Esophagus squamous epithelium (tissue), 5 donors: ENCODE measurements at places on chromosomes 2 and 18.

GRCh38 chr18:415047-415446, 85.5 kb downstream of the COLEC12 start:
- no peak overlapping the region for H3K27ac ChIP-seq
- no peaks in the 10 kb centered on the region for H3K27me3 ChIP-seq
- no peaks in the 10 kb centered on the region for H3K36me3 ChIP-seq
- H3K4me1 ChIP-seq: no peaks in the 10 kb centered on the region
- no peak overlapping the region for H3K4me3 ChIP-seq

GRCh38 chr18:9066817-9067306, 35.6 kb upstream of the NDUFV2 start:
- no peaks in the 10 kb centered on the region for H3K27me3 ChIP-seq
- no peak for DNase-seq
- no peak overlapping the region for H3K4me3 ChIP-seq
- no peaks in the 10 kb centered on the region for H3K36me3 ChIP-seq
- no peak overlapping the region for H3K27ac ChIP-seq

- H3K4me1 ChIP-seq: peaks cover 32% of the 10 kb centered on the region
- no peak overlapping the region for H3K4me3 ChIP-seq
- H3K36me3 ChIP-seq: no peaks in the 10 kb centered on the region
- no peak overlapping the region for H3K27ac ChIP-seq
These were observed 39.8 kb downstream of the EFEMP1 start for GRCh38 chr2:55883829-55884228.

- no peak overlapping the region for H3K27ac ChIP-seq
- peaks cover 30% of the 10 kb centered on the region for H3K27me3 ChIP-seq
- DNase-seq: no peak
- no peak overlapping the region for H3K4me3 ChIP-seq
- peaks cover 20% of the 10 kb centered on the region for H3K4me1 ChIP-seq
- no peaks in the 10 kb centered on the region for H3K36me3 ChIP-seq
These were observed 2.8 kb upstream of the KLHL14 start for GRCh38 chr18:32775628-32776027.

DNA sequence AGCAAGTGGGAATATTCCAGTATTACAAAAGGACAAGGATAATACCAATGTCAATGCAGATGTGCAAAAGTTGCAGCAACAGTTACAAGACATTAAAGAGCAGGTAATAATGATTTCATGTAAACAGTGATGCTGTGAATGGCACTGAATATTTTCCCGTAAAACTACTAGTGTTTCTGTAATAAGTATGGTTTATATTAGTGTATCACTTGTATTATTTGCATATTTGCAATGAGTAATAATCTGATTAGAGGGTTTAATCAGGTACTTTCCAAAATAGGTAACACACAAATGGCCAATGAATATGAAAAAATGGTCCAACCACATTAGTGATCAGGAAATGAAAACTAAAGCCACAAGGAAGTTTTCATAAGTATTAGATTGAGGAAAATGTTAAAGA, 118.0 kb downstream of the MIB1 start:
- H3K27me3 ChIP-seq: no peaks in the 10 kb centered on the region
- no peaks in the 10 kb centered on the region for H3K36me3 ChIP-seq
- DNase-seq: no peak
- H3K4me3 ChIP-seq: no peak overlapping the region

DNA sequence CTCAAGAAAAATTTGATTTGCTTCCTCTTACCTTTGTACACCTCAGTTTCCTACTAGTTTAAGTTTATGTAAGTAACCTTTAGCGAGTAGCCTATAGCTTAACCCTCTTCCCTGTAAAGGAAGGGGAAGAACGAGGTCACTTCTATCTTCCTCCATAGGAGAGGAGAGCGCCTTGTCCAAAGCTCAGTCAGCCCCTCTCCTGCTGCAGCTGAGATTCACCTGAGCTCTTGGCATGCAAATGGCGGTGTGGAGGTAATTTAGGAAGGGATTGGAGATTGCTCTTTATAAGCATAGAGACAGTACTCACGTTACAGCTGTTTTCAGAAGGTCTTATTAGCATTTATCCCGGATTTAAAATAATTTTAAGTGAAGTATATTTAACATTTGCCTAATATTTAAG, 27.8 kb upstream of the SERPINB12 start:
- no peak overlapping the region for H3K27ac ChIP-seq
- no peaks in the 10 kb centered on the region for H3K36me3 ChIP-seq
- no peaks in the 10 kb centered on the region for H3K4me1 ChIP-seq
- DNase-seq: no peak

DNA sequence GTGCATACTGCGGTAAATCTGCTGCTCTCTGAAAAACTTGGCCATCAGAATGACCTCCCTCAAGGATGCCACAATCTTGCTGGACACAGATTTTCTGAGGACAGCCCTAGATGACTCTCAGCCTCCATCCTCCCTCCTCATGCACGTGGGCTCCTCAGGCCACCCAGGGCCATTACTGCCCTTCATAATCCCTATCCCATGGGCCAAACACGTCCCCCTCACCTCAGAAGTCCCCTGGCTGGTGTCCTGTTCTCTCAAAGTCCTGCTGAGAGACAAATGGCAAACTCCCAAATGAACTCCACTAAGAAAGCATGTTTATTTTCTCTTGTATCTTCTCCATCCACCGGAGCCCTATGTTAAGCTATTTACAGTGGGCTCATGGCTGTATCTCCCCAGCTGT, 125.7 kb downstream of the MRO start:
- H3K36me3 ChIP-seq: no peaks in the 10 kb centered on the region
- H3K4me3 ChIP-seq: no peak overlapping the region
- no peak for DNase-seq
- H3K27me3 ChIP-seq: no peaks in the 10 kb centered on the region
- no peak overlapping the region for H3K27ac ChIP-seq

- no peak for DNase-seq
- H3K27me3 ChIP-seq: no peaks in the 10 kb centered on the region
- H3K4me3 ChIP-seq: peak overlapping the region; percentile 84
- peak overlapping the region; percentile 90 for H3K27ac ChIP-seq
These were observed 1.4 kb downstream of the FZD5 start for GRCh38 chr2:207768168-207768865.

GRCh38 chr2:197200051-197200761, 110.4 kb downstream of the ANKRD44 start:
- H3K27me3 ChIP-seq: no peaks in the 10 kb centered on the region
- H3K4me1 ChIP-seq: no peaks in the 10 kb centered on the region
- no peak for DNase-seq
- peak overlapping the region; percentile 13 for H3K27ac ChIP-seq
- H3K36me3 ChIP-seq: no peaks in the 10 kb centered on the region

DNA sequence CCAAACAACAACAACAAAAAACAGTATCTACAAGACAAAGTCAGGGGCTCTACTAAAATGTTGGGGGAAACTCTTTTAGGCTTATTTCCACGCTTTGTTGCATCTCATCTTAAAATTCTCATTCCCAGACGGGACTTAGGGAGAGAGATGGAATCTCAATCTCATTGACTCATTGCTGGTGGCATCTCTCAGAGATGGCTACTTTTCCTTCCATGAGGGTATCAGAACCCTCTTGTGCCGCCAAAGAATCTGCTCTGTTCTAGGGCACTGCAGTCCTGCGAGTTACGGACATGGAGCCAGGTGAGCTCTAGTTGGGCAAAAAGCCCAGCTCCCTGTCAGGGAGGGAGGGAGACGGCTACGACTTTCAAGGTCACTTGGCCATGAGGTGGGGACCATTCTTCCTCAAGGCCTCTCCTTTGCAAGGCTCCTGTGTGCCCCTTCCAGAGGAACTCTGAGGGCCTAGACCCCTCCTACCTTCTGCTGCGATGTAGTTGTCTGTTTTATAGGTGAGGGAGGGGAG, 68.0 kb downstream of the MYCN start:
- H3K4me1 ChIP-seq: peaks cover 8% of the 10 kb centered on the region
- no peak overlapping the region for H3K4me3 ChIP-seq
- no peaks in the 10 kb centered on the region for H3K36me3 ChIP-seq
- no peaks in the 10 kb centered on the region for H3K27me3 ChIP-seq
- no peak for DNase-seq
- no peak overlapping the region for H3K27ac ChIP-seq

GRCh38 chr18:8627540-8627939, 18.3 kb downstream of the RAB12 start:
- DNase-seq: no peak
- H3K27ac ChIP-seq: no peak overlapping the region
- peaks cover 11% of the 10 kb centered on the region for H3K4me1 ChIP-seq
- H3K27me3 ChIP-seq: no peaks in the 10 kb centered on the region
- peaks cover 7% of the 10 kb centered on the region for H3K36me3 ChIP-seq

DNA sequence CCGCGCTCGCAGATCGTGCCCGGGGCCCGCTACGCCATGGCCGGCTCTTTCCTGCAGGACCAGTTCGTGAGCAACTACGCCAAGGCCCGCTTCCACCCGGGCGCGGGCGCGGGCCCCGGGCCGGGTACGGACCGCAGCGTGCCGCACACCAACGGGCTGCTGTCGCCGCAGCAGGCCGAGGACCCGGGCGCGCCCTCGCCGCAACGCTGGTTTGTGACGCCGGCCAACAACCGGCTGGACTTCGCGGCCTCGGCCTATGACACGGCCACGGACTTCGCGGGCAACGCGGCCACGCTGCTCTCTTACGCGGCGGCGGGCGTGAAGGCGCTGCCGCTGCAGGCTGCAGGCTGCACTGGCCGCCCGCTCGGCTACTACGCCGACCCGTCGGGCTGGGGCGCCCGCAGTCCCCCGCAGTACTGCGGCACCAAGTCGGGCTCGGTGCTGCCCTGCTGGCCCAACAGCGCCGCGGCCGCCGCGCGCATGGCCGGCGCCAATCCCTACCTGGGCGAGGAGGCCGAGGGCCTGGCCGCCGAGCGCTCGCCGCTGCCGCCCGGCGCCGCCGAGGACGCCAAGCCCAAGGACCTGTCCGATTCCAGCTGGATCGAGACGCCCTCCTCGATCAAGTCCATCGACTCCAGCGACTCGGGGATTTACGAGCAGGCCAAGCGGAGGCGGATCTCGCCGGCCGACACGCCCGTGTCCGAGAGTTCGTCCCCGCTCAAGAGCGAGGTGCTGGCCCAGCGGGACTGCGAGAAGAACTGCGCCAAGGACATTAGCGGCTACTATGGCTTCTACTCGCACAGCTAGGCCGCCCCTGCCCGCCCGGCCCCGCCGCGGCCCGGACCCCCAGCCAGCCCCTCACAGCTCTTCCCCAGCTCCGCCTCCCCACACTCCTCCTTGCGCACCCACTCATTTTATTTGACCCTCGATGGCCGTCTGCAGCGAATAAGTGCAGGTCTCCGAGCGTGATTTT, 7.6 kb downstream of the TBR1 start:
- H3K27me3 ChIP-seq: peaks cover 80% of the 10 kb centered on the region
- H3K27ac ChIP-seq: no peak overlapping the region
- DNase-seq: no peak
- peak overlapping the region; percentile 42 for H3K4me3 ChIP-seq
- H3K4me1 ChIP-seq: peaks cover 42% of the 10 kb centered on the region

DNA sequence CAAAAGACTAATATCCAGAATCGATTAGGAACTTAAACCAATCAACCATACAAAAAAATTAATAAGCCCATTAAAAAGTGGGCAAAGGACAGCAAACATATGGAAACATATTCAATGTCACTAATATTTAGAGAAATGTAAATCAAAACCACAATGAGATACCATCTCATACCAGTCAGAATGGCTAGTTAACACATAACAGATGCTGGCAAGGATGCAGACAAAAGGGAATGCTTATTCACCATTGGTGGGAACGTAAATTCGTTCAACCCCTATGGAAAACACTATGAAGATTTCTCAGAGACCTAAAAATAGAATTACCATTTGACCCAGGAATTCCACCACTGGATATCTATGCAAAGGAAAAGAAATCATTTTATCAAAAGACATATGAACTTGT, 468.2 kb upstream of the ST6GAL2 start:
- H3K27ac ChIP-seq: no peak overlapping the region
- no peak for DNase-seq
- no peaks in the 10 kb centered on the region for H3K27me3 ChIP-seq
- no peaks in the 10 kb centered on the region for H3K4me1 ChIP-seq
- H3K4me3 ChIP-seq: no peak overlapping the region

DNA sequence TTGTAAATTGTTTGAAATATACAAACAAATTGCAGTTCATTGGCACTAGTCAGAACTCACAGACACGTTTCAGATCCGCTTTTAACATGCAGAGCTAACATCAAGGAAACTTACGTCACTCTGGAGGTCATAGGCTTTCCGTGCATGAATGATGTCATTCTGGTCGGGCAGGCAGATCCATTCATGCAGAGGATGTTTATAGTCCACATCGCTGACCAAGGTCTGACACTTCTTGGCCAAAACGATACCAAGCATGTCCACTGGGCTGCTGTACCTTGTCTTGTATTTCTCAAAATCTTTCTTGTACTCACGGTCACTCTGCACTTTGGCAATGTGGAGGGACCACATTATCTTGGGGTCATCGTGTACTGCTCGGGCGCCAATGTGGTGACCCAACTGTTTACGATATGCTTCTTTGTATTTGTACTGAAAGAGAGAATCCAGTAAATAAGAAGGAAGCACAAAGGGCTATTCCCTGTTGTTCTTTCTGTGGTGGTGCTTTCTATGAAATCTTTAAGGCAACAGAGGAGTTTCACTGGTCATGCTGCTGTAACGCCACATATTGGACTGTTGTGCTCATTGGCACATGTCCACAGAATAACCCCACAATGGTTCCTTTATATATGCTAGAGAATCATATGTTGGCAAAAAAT, 114.8 kb downstream of the NEB start:
- H3K4me1 ChIP-seq: no peaks in the 10 kb centered on the region
- H3K4me3 ChIP-seq: no peak overlapping the region
- no peaks in the 10 kb centered on the region for H3K36me3 ChIP-seq
- no peak overlapping the region for H3K27ac ChIP-seq
- no peak for DNase-seq
- H3K27me3 ChIP-seq: no peaks in the 10 kb centered on the region

DNA sequence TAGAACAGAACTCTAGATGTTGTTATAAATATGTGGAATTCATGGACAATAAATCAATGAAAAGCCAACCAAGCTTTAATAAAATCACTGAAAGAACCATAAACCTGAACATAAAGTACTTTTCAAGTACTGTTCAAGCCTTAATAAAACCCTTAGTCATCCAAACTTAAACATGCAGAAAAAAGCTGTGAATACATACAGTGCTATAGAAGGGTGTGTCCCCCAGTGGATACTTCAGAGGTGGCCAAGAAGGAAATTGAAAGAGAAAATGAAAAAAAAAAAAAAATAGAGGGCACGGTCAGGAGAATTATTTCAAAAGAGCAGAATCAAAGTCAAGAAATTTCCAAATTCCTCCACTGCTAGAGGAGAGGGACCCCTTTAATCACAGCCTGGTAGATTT, 141.1 kb downstream of the SP100 start:
- no peaks in the 10 kb centered on the region for H3K4me1 ChIP-seq
- DNase-seq: no peak
- H3K27me3 ChIP-seq: no peaks in the 10 kb centered on the region
- H3K36me3 ChIP-seq: no peaks in the 10 kb centered on the region
